Stimulated activated CD4-positive, alpha-beta T cell treated with anti-CD3 and anti-CD28 coated beads, Interleukin-4, amount 100 ng/mL, for 48 hours (primary cell): ENCODE measurements at places on chromosomes 2 and 18.

DNA sequence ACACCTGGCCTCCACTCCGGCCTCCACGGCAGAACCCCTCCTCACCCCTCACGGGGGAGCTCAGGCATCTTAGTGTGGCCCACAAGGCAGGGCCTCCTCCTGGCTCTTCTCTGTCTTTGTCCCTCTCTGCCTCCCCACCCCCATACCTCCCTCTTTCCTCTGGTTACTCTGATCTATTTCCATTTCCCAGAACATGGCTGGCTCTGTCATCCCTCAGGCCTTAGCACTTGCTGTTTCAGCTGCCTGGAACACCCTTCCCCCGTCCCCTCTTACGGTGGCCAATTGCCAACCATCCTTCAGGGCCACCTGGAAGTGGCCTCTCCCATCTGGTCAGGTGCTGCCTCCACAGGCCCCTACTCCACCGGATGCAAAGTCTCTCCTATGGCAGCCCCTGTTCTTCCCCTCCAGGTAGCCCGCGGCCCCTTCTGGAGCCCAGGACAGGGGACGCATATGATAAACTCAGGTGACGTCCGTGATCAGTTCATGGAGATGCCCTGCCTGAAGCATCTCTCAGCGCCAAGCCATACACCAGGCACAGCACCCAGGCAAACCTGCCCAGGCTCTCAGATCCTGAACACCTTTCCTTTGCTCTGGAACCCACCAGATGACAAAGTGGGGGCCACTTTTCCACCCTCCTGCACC is 3.6 kb upstream of the ECEL1 start:
- no peak for DNase-seq

DNA sequence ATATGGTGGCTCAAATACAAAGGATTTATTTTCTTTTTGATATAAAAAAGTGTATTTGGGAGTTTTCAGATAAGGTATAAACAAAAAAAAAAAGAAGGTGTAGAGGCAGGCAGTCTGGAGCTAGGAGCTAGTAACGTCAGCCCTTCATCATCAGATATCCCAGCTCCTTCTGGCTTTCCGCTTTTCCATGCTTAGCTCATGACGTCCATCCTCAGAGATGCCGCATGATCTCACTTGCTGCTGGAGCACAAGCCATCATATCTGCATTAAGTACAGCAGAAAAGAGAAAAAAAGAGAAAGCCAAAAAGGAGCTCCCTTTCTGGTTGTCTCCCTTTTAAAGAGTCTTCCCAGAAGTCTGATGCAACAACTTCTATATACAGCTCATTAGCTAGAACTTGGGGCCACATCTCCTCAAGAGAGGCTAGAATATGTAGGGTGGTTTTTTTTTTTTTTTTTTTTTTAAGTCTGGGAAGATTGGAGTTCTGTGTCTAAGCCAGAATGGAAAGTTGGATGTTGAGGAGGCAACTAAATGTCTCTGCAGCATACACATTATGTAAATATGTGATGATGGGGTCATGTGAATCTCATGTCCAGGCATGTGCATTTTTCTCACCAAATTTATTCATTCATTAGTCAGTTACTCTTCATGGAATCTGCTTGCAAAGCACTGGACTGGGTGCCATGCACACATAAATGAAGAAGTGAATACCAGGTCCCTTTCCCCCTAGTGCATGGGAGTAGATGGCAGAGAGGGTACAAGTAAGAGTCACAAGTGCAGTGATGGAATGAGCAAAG is 52.3 kb downstream of the DDX1 start:
- no peak for DNase-seq

- DNase-seq = no peak
These were observed 18.4 kb downstream of the PREPL start for GRCh38 chr2:44342854-44343253.

DNA sequence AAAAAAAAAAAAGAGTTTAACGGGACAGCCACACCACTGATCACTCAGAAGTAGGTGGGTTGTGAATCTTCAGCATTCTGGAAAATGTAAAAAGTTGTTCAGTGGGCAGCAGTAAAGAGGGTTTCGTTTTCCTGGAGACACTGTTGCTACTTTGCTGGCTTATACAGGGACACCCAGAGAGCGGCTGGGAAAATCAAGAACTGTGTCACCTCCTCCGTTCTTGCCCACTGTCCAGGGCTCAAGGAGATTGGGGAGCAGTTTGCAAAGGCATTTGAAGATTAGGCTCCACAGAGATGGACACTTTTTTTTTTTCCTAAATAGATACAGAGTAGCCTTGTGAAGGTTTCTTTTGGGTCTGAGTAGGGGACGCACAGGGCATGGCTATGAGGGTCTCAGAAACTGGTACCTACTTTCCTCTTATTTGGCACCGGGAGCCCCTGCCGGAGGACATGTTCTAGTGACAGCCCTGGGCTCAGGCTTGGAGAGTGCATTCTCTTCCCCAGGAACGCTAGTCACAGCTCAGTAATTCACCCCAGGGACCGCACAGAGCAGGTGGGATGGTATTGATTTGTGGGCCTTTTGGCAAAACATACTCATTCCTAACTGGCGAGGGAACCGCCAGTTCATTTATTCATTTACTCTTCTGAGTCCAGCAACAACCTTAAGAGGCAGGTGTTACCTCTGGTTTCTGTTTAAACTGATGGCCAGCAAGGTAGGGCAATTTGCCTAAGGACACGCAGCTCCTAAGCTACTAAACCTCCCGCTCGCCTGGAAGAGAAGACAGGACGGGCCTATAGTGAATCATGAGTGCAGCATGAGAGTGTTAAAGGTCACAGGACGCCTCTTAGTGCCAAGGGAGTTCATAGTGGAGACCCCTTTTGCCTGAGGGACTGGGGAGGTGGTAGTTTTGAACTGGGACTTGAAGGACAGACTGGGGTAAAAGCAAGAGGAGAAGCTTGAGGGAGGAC is 53.1 kb downstream of the HPCAL1 start:
- DNase-seq = no peak

- DNase-seq = no peak
These were observed 146.9 kb downstream of the TDRD15 start for GRCh38 chr2:21270708-21271122.

- no peak for DNase-seq
These were observed 30.4 kb upstream of the ALLC start for GRCh38 chr2:3627500-3628100.

DNA sequence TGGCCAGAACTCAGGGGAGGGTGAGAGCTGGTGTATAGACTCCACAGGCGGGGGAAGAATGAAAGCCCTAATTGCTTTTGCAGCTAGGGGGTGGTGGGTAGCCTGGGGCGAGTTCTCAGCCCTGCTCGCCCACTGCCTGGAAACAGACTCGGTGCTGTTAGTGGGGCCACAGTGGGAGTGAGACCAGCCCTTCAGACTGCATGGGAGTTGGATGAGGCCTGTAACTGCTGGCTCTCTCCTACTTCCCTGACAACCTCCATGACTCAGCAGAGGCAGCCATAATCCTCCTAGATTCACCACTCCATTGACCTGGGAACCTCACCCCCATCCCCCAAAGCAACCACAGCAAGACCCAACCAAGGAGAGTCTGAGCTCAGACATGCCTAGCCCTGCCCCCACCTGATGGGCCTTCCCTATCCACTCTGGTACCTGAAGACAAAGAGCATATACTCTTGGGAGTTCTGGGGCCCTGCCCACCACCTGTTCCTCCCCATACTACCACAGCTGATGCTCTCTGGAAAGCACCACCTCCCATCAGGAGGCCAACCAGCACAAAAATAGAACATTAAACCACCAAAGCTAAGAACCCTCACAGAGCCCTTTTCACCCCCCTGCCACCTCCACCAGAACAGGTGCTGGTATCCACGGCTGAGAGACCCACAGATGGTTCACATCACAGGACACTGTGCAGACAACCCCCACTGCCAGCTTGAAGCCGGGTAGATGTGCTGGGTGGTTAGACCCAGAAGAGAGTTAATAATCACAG is 226.3 kb downstream of the EIPR1 start:
- DNase-seq = no peak

DNA sequence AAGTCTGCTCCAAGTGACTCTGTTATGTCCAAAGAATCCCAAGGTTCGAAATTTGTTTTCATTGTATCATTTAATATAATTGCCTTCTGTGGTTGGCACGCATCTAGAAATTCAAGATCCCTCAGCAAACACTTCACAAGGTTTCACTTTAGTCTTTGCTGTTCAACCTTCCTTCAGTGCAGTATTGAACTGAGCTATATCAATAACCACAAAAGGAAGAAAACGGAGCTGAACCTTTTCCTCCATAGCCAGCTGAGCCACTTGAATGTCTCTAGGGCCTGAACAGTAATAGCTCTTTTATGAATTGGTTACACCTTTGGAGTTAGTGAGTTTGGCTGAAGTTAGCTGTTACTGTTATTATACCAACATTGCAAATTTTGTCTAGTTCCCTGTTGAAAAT is 357.7 kb upstream of the HNRNPA3 start:
- no peak for DNase-seq

GRCh38 chr2:22481486-22482259 is 903.3 kb upstream of the KLHL29 start:
- DNase-seq = no peak

- DNase-seq = no peak
These were observed 26.8 kb upstream of the LDLRAD4 start for GRCh38 chr18:13191779-13192178.

DNA sequence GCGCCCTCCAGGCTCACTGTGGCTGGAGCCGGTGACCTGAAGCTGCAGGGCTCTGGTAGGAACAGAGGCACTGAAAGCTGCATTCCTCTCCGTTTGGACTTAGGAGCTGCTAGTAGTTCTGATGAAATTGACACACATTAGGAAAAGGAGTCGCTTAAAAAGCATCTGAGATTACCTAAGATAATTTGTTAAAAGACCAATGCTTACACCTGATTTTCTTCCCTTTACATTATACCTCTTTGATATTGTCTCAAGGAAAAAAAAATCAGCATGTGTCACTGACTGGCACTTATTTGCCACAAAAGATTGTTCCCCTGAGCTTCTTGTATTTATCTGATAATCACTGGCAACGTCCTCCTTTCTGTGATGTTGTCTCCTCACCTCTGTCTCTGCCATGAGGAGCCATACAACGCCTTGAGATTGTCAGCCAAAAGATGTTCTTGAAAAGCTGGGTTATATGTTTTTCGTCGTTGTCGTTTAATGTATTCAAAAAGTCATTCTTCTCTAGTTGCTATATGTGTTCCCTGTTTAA is 618 bp upstream of the CHN1 start:
- no peak for DNase-seq

DNA sequence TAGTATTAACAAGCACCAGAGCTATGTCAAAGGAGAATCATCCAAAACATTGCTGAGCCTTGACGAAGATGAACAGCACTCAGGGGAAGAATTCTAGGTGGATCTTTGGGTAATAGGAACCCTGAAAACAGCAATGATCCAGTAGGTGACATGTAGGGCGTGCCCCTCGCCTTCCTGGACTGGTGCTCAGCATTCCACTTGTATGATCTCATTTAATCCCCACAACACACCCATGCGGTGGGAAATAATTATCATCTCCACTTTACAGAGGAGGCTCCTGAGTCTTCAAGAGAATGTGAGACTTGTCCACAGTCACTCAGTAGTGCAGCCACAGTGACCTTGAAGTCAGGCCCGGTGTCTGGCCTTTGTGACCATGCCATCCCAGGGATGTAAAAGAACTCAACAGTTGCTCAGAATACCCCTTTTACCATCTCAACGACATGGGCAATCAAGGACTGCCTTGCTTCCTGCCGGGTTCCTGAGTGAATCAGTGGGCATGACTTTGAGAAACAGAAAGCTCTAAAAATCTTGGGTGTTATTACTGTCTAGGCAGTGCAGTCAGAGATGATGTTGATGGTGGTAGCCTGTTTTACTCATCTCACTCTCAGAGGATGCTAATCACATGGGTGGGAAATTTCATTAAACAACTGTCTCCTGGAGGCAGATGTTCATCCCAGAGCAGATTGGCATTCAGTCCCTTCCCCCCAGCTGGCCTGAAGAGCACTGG is 161.6 kb downstream of the BCL11A start:
- DNase-seq = no peak

GRCh38 chr18:61992285-61992684 is 99.5 kb upstream of the RNF152 start:
- DNase-seq = no peak

- no peak for DNase-seq
These were observed 194.0 kb downstream of the LRATD1 start for GRCh38 chr2:14826518-14826917.

GRCh38 chr2:235954888-235955480 is 213.2 kb downstream of the GBX2 start:
- DNase-seq = no peak

GRCh38 chr2:200624658-200625057 is 38.8 kb downstream of the AOX1 start:
- DNase-seq = no peak

DNA sequence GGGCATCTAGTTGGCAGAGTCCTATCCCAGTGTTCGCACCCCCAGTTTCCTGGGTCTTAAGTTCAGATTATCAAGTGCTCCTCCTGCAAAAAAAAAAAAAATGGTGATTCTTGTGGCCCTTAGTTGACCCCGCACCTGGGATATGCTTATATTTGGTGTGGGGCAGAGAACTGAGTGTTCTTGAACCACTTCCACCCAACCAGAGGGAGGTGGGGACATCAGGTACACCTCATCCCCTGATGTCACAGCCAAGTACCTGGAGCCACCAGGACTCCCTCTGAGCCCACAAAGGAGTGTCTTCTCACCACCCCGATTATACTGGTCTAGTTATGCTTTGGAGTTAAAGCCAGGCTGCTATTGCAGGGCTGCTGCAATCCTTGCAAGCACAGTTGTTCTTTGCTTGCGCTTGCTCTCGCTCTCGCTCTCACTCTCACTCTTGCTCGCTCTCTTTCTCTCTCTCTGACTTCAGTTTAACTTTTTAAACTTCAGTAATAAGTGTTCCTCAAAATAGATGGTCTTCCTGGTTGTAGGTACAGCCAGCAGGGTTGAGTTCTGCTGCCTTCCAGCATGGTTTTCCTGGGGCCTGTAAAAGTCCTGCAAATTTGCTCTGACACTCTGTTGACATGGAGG is 265.7 kb downstream of the NEDD4L start:
- no peak for DNase-seq
